Left lobe of liver (tissue), 2 donors: ENCODE measurements at places on chromosomes 13 and 19. TPM values are rescaled to one million over a fixed set of nuclear protein-coding genes. Genes with fewer than 3 reads are reported as not detected.

DNA sequence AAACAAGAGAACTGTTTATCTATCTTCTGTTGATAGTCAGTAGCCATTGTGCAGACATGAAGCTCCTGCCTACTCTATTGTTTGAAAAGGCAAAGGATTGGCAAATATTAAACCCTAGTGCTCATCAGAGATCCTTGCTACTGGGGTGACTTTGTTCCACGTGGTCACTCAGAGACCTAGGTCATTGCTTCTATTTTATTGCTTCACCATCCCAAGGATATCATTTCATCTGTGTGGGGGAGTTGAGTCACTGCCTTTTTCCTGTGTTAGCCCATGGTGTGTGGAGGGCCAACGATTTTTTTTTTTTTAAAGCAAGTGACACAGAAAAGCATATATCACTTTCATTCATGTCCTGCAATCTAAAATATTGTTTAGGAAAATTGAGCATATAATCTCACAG, 254.1 kb upstream of the RXFP2 start:
- DNase-seq = no peak

GRCh38 chr19:16470911-16471811, 609 bp downstream of the EPS15L1 start:
- no peak for DNase-seq

DNA sequence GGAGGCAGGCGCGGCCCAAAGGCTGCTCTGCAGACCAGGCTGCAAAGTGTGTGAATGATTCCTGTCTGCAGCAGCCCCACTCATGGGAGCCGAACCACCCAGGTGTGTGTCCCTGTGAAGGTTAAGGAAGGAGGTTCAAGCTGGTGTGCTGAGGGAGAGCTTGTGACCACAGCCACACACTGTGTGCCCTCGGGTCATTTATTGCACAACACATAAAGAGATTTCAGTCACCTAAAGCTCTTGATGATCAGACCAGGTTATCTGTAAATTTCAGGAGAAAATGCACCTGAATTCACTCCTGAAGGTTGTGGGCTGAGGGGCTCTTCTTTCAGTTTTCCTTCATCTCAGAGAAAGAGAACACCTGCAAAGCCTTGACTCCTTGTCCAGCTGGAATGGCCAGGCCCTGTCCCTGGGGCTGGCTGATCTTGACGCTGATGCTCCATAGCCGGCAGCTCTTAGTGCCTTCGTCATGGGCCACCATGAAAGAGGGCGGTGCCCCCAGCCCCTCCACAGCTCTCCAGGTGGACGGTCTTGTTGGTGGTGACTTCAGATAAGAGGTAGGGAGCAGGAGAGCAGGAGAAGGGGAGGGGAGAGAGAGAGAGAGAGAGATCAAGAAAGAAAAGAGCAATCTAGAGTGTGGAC, 110.8 kb upstream of the C1QTNF9B start:
- no peak for DNase-seq

PEG3 gene
- total RNA-seq = 11.8 TPM

DCT gene
- total RNA-seq = 0.30 TPM

ZNF600 gene
- 3.1 TPM for total RNA-seq

APC2 gene
- 0.13 TPM for total RNA-seq

- no peak for DNase-seq
These were observed 40.8 kb downstream of the SERPINE3 start for GRCh38 chr13:51380269-51380668.

GRCh38 chr13:27978301-27978968, 9.3 kb upstream of the CDX2 start:
- no peak for DNase-seq

DNA sequence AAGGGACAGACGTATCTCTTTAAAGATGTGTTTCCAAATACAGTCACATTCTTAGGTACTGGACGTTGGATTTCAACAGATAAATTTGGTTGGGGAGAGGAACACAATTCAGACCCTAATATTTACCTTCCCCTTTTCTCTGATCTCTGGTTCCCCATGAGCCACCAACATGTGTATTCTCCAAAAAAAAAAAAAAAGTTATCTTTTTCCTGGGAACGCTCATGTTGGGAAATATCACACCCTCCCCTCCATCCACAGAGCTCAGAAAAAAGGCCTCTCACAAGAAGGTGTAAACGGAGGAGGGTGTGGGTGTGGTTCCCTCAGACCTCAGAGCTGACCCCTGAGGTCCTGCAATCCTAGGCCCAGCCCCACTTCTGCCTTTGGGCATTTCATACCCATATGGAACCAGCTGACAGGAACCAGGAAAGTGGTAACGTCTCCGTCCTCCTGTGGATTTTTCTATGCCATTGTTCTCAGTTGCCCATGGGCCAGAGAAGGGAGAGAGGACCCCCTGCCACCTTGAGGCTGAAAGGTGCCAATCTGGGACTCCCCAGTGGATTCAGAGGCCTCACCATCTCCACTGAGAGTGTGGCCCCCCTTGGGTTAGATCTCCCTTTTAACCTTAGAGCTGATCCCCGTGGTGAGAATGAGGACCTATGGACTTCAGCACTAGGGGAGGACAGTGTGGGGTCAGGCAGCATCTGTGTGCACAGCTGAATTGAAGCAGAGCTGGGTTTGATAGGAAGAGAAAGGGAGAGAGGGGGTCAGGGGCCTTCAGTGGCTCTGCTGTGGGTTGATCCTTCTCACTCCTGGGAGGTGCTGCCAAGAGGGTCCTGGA, 8.4 kb upstream of the SIGLEC12 start:
- DNase-seq = no peak

GRCh38 chr13:77565635-77566034, 30.1 kb downstream of the SCEL start:
- no peak for DNase-seq

DNA sequence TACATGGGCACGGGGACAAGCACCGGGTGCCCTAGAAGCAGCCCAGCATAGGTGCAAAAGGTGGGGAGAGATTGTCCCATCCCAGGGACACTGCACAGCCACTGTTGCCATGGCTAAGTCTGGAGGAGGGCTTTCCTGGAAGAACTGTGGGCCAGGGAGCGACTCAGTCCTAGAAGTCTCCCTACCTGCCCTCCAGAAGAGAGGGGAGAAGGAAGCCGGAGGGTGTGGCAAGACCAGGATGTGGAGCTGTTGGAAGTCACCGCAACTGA, 2.3 kb upstream of the FBN3 start:
- no peak for DNase-seq

DNA sequence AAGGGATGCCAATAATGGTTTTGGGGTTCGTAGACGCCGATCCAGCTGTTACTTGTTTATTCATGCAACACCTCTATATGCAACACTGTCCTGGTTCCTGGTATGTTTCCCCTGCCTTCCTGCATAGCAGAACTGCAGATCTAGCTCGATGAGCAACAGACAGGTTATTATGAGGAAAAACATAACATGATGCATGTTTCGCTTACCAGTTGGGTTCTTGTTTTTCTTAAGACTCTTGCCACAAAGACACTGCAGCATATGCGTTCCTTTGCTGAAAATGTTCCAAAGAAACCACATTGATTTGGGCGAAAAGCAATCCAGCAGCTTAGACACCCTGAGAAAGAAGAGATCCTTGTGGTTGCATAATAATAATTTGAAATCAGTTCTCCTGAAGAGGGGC, 583 bp downstream of the FGF14 start:
- DNase-seq = no peak

- no peak for DNase-seq
These were observed 32.8 kb upstream of the GPI start for GRCh38 chr19:34332027-34332760.

DNA sequence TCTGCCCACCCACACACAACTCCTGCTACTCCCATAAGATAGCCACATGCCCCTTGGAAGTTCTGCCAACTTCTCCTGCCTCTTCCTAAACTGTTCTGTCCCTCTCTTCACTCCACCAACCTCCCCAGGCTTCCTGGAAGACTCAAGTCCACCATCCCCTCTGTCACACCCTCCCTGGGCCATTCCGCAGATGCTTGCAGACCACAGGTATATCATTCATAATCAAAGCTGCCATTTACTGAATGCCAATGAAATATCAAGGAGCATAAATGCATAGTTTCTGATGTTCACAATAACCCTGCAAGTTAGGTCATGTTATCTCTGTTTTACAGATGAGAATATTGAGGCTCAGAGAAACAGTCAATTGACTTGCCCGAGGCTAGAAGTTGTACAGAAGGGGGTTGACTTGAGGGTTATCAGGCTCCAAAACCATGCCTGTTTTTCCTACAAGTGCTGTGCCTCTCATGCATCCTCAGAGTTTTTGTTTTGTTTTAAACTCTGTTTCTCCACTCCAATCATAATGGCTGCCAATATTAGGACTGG, 135.6 kb downstream of the SLC7A1 start:
- DNase-seq = no peak

WDR88 gene
- total RNA-seq = not detected

RFPL4AL1 gene
- not detected for total RNA-seq

SMIM44 gene
- total RNA-seq = not detected

DNA sequence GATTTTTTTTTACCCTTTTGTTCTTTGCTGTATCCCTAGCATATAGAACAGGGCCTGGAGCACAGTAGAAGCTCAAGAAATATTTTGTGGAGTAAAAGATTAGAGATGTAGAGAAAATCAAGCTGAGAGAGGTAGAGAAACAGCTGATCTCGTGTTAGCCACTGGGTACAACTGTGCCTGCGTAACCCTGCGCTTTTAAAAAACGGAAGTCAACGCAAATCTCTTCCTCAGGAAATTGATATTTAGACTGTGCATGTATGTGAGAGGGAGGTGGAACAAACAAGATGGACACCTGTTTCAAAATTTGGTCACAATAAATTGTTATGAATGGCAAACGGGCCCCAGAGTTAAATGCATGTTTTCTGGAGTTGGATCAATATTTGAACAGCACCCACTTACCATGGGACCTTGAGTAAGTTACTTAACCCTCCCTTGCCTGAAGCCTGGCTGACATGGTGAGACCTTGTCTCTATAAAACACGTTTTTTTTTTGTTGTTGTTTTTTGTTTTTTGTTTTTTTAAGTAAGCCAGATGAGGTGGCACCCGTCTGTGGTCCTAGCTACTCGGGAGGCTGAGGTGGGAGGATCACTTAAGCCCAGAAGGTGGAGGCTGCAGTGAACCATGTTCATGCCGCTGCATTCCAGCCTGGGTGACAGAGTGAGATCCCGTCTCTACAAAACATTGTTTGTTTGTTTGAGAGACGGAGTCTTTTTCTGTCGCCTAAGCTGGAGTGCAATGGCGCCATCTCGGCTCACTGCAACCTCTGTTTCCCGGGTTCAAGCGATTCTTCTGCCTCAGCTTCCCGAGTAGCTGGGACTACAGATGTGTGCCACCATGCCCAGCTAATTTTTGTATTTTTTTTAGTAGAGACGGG, 3.3 kb upstream of the EPOR start:
- no peak for DNase-seq

- no peak for DNase-seq
These were observed 137.9 kb upstream of the DACH1 start for GRCh38 chr13:72004784-72005374.

- DNase-seq = peak; percentile 65
These were observed 34.2 kb upstream of the PNMA8B start for GRCh38 chr19:46529622-46530451.

- DNase-seq = peak; percentile 16
These were observed 14.7 kb upstream of the PDCD5 start for GRCh38 chr19:32566246-32566830.

GRCh38 chr19:36060430-36060829, 5.7 kb downstream of the WDR62 start:
- no peak for DNase-seq

- DNase-seq = peak; percentile 66
These were observed 7.2 kb downstream of the AXL start for GRCh38 chr19:41226053-41226873.

DNA sequence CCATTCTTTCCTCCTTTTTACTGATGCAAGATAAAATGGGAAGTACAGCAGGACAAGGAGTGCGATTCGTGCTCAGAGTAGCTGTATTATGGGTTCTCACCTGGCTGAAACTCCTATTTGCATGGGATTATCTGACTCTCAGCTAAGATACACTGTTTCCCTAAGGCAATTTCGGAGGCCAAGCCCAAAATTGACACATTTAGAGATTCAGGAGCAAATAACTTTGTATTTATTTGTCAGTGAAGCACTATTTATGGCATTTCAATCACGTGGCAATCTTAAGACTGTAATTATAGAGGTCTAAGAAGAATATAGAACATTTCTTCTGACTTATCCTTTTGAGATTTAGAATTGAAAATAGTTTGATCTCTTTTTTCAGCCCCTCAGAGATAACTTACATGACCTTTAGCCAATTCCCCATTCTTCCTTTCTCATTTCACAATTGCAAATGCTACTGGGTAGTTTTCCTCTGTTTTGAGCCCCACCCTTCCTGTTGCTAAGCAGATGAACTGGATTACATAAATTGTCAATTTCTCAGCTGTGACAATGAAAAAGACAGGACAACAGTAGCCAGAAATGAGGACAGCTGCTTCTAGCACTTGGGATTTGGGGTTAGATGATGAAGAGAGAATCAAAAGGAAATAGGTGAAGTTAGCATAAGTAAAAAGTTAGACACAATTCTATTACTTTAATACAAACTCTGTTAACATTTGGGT, 122.7 kb upstream of the FRY start:
- DNase-seq = no peak

GPR12 gene
- total RNA-seq = not detected

NLRP11 gene
- total RNA-seq = 0.30 TPM

DNA sequence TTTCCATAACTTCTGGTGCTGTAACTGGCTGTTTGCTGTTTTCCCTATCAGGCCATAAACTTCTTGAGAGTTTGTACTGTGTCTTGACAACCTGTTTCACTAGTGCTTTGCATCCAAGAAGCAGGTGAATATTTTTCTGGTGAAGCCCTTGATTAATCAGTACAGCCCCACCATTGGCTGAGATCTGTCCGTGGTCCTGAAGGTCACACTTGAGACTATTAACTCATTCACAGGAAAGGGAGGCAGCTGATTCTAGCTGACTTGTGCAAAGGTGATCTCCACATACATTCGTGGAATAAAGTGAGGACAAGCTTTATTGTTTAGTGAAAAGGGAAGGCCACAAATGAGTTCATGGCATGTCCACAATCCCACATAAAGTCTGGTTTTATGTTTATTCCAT, 61.4 kb upstream of the ZNF835 start:
- no peak for DNase-seq

DNA sequence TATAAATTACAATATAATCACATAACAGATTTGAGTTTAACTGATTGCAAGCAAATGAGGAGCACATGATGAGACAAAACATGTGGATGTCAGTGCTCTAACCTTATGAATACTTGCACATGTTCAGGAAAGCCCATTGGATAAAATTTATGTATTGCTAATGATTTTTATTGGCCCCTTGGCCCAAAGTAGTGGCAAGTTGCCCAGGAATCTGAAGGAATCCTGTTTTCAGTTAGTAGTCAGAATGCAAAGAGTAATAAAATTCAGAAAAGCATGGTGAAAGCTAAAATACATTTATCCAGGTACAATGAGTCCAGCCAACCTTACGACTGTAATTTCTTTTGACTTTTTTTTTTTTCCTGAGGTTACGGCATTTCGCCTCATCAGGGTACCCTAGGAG, 1539.4 kb downstream of the EFNB2 start:
- DNase-seq = no peak

GRCh38 chr13:97243915-97244781, 22.0 kb downstream of the MBNL2 start:
- no peak for DNase-seq

- DNase-seq = no peak
These were observed 28.0 kb downstream of the CARS2 start for GRCh38 chr13:110677731-110678545.

MUC16 gene
- total RNA-seq = not detected

GRCh38 chr19:54439174-54439851, 9.7 kb upstream of the LENG8 start:
- no peak for DNase-seq

- no peak for DNase-seq
These were observed 58.6 kb downstream of the GADD45B start for GRCh38 chr19:2534423-2535013.

IL11 gene
- total RNA-seq = not detected
